Left ventricle myocardium inferior (tissue), 1 donor: ENCODE measurements at places on chromosomes 16 and 17.

DNA sequence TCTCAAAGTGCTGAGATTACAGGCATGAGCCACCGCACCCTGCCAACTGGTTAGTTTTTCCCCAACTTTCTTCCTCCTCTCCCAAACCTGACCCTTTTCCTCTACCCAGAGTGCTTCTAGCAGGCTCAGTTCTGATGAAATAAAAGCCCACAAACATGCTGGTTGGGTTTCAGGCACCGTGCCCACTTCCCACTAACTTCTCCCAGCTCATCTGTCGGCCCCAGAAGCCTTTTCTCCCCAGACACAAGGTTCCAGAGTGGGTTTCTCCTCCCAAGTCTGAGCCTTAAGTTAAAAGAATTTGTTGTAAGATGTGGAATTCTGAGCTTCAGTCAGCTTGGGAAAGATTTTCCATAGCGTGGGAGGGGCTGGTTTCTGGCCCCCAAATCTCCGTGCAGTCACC lies 11.5 kb upstream of the SCN4A start:
- no peak for DNase-seq

GRCh38 chr17:53924530-53925455 lies 102.1 kb downstream of the KIF2B start:
- no peak for DNase-seq

DNA sequence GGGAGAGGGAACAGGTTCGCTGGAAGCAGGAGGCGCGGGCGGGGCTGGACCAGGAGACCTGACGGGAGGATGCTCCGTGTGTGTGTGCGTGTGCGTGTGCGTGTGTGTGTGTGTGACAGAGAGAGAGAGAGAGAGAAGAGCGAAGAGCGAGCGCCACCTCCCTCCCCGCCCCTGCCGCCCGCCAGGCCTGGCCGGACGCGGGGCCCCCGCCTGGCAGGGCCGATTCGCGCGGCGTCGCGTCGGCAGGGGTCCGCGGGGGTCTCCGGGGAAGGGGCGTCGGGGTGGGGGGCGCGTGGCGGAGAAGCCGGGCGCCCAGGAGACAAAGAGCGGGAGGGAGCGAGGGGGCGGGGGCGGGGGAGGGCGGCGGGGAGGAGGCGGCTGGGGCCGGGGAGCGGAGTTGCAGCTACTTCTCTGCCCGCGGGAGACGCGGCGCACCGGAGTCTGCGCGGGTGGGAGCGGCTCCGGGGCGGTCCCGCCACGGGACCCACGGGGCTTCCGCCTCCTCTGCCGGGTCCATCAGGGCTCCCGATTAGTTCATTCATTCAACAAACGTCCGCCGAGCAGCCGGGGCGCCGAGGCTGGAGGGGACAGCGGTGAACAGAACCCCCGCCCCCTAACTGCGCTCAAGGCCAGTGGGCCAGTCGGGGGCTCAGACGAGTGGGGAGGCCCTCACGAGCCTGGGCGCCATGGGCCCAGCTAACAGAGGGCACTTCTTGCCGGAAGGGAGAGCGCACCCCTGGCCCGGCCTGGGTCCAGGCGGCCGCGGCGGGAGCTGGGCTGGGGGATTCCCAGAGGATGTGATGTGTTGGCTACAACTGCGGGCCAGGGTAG lies at the start of gene SAMD14:
TSS of gene SAMD14 (minus strand) at position 433 of the 831 bp plus-strand sequence. CDS start 5,201 bp downstream, outside the sequence.
- no peak for DNase-seq

- DNase-seq: no peak
These were observed 48.7 kb upstream of the GSE1 start for GRCh38 chr16:85564277-85565051.

DNA sequence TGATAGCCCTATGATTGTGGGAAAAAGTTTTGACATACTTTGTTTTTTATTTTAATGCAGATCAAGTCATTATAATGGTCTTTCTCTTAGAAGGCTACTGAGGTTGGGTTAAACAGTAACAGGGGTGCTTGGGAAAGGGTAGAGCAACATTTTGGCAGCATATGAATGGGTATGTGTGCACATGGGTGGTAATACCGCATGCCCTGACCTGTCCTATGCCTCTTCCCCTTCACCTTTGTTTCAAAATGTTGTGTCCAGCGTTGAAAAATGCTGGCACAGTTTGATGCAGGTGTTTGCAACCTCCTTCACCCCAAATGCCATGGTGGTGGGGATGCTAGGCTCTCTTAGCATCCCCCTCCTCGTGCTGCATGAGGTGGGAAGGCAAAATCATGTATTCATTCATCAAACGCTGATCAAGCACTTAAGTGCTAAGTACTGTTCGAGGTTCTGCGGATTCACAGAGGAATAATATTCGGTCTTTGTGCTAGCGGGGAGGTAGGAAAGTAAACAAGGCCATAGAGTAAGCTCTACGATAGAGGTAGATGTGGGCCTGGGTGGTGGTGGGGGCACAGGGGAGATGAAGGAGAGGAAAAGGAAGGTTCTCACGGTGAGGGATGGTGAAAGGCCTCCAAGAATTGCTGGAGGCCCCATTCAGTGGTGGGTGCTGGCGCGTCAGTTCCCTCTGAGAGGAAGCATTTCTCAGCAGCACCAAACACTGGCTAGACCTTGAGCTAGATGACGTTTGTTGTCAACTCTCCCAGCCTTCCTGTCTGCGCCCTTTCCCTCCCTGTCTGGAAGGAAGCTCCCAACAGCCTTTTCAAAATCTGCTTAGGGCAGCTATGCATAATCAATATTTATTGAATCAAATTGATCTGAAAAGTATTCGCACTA lies 13.3 kb upstream of the MARCHF10 start:
- DNase-seq: no peak

DNA sequence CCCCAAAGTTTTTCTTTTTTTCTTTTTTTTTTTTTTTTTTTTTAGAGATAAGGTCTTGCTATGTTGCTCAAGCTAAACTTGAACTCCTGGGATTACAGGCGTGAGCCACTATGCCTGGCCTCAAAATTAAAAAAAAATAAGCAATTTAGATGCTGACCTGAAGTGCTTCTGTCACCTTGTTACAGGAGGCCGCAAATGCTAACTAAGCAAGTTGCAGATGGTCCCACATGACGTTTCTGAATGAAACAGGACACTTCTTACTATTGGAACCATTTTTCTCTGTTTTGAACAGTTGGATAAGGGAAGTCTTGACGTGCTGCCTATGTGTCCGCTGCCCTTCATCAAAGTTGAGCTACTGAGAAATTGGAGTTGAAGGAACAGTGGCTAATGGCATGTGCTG lies 8.8 kb downstream of the ANKRD40CL start:
- DNase-seq: no peak

- DNase-seq: no peak
These were observed 13.6 kb downstream of the CARHSP1 start for GRCh38 chr16:8855051-8855786.

DNA sequence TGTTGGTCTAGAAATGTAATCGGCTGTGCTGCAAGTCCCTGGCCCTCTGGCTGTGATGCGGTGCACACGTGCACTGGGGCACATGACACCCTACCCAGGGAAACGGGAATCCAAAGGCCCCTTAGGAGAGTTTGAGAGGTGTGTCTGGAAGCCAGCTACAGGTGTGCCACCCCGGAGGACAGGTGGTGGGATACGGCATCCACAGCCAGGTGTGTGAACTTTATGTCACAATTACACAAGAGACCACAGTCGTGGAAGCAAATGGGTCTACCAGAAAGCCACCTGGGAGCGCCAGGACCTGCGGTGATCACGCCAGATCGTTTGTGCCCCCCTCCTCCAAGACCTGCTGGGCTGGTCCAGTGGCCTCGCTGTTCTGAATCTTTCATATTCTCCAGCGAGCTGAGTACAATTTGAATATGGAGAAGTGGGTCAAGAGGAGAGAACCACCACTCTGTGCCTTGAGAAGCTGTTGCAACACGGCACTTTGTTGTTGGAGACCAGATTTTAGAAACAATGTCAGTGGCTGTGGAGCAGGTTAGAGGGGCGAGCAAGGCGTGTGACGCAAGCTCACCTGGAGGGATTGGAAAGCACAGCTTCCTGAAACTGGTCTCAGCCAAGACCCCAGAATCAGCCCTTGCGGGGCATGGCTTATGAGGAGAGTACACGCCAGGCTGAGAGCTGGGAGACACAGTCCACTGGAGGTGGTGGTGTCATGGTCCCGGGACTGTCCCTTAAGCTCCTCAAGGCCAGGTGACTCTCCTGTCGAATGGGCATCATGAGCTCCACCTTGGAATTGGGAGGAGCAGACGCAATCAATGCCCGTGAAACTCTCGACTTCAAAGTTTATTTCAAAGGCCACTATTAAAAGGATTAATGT lies 37.4 kb downstream of the COX4I1 start:
- no peak for DNase-seq

DNA sequence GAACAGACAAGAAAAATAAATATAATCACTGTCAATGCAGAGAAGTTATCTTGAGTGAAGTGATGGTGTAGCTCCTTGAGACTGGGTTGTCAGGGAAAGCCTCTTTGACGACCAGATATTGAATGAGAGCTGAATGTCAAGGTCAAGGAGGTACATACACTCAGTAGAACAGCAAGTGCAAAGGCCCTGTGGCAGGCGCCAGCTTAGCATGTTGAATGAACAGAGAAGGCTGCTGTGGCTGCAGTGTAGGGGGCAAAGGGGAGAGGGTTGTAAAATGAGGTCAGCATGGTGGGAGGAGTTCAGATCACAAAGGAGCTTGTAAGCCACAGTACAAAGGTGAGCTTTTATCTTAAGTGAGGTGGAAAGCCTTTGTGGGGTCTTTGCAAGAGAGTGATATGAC lies 111.5 kb downstream of the ZFHX3 start:
- DNase-seq: no peak

DNA sequence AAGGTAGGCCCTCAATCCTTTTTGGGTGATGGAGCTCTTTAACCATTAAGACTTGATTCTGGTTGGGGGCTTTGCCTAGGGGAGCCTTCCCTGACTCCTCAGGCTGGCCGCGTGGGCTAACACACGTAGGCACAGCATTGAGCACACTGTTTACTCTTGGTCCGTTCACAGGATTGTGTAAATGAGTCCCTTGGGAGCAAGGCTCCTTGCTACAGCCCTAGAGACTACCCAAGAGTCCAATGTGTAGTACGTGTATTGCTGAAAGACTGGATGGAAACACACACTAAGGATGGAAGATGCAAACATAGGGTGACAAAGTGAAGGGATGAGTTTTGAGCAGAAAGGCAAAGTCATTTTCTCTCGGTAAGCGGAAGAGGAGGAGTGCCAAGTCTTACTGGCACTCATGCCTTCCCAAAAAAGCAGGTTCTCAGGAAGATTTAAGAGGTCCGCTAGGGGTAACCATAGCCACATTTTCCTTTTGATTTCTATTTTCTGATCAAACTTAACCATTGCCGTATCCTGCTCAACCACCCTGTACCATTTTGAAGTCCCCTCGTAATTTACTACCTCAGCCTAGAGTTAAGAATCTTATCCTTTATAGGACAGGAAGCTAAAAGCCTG lies 911 bp upstream of the ITGA2B start:
- DNase-seq: no peak

DNA sequence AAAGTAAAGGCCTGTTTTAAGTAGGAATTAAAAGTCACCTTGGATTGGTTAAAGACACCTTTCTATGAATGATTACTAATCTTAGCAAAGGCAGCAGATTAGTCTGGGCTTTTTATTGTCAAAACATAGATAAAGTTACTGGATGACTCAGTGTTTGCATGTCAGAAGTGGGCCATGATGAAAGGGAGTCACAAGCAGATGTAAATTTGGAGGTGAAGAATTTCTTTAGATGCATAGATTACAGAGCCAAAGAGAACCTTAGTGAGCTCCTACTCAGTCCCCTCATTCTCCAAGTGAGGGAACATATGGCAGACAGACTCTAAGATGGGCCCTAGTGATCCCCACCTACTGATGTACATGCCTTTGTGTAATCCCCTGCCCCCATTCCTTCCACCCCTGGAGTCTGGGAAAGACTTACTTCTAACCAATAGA lies 124.5 kb downstream of the HS3ST3A1 start:
- DNase-seq: no peak

GRCh38 chr17:42341568-42341967 lies 46.7 kb downstream of the STAT3 start:
- no peak for DNase-seq

GRCh38 chr16:309476-309875 lies 26.5 kb downstream of the PDIA2 start:
- DNase-seq: no peak

GRCh38 chr16:11585460-11586377 lies 1.0 kb downstream of the LITAF start:
- DNase-seq: peak; percentile 24

DNA sequence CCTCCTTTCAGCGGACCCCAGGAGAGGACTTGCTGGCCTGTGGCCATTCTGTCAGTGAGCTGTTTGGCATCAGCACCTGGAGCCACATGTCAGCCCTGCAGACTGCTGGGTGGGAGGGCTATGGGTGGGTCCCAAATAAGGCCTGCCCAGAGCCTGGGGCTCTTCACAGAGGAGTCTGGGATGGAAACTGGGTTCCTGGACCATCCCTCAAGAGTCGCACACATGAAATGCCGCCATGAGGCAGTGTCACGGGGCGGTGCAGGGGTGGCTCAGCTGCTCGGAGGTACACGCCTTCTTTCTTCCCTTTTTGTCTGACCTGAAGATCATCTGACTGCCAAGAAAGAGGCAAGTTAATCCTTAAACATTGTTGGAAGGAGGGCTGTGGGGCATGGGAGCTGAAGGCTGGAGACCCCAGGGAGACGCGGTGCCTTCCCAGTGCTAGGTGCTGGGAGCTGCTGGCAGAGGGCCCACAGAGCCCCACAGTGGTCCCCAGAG lies 14.8 kb downstream of the MPRIP start:
- DNase-seq: no peak

GRCh38 chr16:12063004-12063395 lies 86.5 kb downstream of the SNX29 start:
- DNase-seq: no peak

GRCh38 chr17:9974448-9975381 lies 69.6 kb upstream of the RCVRN start:
- DNase-seq: no peak

DNA sequence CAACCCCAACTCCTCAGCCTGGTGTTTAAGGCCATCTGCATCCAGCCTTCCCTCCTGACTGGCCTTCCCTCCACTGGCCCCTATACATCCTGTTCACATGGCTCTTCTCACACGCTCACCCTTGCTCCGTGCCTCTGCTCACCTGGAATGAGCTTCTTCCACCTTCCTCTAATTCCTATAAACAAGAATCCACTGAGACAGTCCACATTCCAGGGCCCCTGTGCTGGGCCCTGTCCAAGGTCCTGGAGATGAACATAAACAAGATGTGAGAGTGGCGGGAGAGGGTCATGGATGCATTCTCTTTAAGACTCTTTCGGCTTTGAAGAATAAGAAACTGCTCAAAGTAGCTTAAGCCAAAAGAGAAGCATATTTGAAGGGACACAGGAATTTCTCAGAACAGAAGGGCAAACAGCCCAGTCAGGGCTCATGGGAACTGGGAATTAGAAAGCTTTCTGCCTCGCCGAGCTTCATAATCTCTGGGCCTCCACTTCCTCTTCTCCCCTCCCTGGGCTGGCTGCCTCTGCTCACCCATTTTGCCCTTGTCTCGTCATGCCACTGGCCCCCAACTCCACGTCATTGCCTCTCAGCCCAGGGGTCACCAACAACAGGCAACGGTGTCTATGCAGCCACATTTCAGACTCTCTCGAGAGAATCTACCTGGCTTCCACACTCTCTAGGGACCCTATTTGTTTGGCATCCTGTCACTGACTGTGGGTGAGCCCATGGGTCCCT lies 13.5 kb downstream of the SPPL2C start:
- no peak for DNase-seq
